ENCODE measurements at places on chromosomes 1 and 21.

GRCh38 chr1:85074365-85074964 lies 26.2 kb upstream of the MCOLN3 start:
- no peak for DNase-seq

DNA sequence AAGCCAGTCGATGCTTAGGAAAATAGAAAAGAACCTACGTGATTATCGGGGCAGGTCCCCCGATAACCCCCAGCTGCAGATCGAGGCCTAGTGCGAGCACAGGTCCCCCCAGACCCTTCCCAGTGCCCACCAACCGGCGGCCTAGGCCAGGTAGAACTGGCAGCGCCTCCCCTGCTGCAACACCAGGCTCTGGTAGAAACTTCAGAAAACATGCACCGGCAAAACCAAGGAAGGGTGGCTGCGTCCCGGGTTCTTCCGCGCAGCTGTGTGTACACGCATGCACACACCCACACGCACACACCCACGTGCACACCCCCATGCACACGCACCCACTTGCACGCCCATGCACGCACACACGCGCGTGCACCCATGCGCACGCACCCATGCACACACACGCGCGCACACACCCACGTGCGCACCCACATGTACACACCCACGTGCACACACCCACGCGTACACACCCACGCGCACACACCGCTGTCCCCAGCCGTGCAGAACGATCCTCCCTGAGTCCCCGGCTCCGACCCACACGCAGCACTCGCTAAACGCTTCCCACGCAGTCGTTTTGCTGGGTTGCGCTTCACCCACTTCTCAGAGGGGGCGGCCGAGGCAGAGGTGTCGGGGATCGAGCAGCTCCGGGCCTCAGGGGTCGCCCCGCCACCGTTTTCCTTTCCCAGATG lies 5.2 kb downstream of the TSPEAR start:
- no peak for DNase-seq

- DNase-seq = no peak
Measured at GRCh38 chr1:29641921-29642320, 405.6 kb downstream of the PTPRU start.

DNA sequence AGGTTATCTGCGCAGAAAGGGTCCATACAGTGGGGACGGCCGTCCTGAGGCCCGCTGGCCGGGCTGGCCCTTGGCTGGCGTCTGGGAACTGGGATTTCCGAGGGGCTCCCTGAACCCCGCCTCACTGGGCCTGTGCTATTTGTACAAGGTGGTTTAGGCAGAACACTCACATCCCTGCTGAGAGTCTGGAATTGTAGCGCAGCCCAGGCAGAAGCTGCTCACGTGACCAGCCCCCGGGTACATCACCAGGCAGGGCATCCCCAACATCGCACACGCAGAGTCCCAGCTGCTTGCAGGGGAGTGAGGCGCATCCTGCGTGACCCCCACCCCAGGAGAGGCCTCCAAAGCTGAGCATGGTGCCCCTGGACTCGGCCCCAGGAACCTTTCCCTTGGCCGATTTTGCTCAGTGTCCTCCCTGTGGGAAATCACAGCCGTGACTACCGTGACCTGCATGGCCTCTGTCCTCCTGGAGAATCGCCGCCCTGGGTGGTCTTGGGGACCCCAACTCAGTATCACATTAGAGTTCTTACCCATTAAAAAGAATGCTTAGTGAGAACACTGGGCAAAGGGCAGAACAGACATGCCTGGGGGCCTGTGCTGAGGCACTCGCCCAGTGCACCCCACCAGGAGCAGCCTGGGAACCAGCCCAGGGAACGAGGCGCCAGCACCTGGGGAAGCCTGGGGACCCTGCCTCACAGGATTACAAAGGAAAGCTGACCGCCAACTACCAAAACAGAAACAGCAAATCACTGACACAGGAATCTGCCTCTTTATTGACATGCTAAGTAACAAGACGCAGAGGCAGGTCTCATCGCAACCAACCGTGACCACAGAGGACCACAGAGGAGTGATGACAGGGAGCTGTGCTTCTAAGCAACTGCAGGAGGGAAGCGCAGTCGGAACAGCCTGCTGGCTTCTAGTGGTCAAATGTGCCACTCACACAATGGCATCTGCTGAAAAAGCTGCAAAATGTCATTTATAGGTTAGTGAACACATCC lies 33.5 kb downstream of the UBE2G2 start:
- DNase-seq = no peak

DNA sequence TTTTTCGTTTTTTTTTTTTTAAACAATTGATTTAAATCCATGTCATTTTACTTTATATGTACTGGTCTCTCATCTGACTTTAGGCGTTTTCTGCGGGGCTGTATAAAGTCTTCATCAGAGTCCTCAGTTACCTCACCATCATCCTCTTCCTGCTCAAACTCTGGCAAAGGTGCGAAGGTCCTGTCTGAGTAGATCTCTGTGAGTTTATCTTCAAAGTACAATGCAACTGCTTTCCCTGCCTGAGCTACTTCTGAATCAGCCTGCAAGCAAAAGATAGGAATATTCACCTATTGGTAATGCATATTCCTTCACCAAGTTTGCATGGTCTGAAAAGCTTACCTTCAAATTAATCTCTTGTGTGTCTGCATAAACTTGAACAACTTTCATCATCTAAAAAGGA lies 113.4 kb downstream of the TRIM33 start:
- DNase-seq = no peak

DNA sequence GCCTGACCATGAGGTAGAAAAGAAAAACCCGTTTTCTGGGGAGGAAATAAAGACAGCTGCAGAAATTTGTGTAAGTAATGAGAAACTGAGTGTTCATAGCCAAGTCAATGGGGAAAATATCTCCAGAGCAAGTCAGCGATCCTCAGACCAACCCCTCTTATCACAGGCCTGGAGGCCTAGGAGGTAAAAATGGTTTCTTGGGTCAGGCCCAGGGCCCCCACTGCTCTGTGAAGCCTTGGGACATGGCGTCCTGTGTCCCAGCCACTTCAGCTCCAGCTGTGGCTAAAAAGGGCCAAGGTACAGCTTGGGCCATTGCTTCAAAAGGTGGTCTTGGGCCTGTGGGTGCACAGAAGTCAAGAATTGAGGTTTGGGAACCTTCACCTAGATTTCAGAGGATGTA lies 101.0 kb downstream of the NPHS2 start:
- no peak for DNase-seq

GRCh38 chr21:26137379-26138060 lies 33.0 kb downstream of the APP start:
- no peak for DNase-seq

GRCh38 chr1:61593331-61593730 lies 131.6 kb downstream of the TM2D1 start:
- no peak for DNase-seq

DNA sequence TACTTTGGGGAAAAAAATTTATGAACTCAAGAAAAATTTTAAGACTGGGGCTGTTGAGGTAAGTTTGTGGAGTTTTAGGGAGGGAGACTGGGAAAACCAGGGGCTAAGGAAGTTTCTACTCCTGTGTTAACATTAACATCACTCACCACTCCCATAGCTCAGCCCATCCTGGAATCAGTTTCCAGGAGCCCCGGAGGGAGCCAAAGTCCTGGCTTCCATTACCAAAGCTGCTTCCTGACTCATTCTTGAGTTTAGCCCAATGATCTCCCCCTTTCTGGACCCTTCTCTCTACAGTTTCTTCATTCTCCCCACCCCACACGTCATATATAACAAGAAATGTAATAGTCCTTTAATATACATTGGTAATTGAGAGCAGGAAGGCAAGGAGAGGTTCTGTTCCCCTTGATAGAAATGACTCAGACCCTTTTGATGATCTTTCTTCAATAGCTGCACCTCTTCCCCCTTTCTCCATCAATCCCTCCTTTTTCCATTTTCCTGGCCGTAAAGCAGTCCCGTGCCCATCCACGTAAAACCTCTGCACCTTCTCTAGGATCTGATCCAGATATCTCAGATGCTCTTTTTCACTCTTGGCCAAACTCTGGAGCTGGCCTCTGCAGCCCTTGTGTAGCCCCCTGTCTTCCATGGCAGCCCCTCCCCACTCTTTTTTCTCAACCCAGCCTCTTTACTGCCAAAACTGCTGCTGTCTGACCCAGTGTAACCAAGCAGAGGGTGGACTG lies 4.6 kb upstream of the PIAS3 start:
- DNase-seq = no peak

GRCh38 chr1:197222025-197222685 lies 45.9 kb upstream of the CRB1 start:
- DNase-seq = no peak

DNA sequence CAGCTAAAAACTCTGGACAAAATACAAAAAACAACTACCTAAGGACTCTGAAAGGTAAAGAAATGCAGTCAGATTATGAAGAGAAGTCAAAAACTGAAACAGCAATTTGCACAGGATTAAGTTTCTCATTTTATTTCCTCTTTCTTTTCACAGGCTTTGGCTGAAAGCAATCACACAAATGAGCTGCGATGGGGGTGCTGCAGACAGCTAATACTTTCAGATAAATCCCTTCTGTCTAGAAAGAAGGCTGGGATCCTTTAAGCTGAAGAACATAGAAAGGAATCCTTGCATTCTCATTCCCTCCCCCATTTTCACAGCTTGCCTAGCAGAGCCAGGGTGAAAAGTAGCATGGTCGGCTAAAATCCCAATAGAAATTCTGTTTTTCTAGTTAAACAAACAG lies 32.0 kb upstream of the PRDX6 start:
- DNase-seq = no peak

- DNase-seq = no peak
Measured at GRCh38 chr1:54273092-54273794, 73.3 kb downstream of the MRPL37 start.

DNA sequence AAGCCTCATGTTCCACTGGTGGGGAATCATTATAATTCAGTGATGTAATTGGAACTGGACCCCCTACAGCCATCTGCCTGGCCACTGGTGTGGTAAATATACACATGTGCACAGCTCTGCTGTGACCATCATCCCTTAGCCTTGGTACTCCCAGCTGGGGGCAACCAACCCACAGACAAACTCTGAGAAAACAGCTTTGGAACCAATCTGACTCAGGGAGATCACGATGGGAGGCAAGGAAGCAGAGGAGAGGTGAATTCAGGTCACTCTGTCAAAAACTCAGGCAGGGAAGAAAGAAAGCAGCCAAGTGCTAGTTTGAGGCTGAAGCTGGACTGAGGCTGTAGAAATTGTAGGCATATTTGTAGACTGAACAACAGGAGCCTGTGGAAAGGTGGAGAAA lies 197.8 kb upstream of the GALNT2 start:
- DNase-seq = no peak

DNA sequence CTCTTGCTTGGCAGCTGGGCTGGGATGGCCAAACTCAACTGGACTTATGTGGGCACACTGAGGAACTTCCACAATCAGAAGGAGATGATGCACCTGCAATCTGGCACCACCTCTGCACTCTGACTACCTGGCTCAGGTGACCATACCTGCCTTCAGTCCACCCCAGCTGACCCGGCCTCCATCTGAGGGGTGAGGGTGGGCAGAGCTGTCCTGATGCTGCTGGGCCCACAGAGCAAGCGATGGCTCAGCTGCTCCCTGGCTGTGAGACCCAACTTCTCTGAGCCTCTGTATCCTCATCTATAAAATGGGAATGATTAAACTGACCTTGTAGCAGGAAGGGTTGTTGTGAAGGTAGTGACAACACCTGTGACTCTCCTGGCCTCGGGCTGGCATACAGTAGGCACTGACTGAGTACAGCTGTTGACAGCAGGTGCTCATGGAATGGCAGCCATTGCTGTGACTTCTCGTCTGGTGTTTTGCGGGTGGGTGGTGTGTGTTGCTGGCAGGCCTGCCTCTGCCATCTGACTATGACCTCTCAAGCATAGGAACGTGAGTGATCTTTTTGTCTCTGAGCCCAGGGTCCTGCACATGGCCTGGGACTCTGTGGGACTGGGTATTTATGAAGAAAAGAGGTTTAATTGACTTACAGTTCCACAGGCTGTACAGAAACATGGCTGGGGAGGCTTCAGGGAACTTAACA lies 438.5 kb downstream of the PTPRU start:
- no peak for DNase-seq

GRCh38 chr1:125086611-125087010 lies 3901.8 kb downstream of the SRGAP2C start:
- DNase-seq = no peak

- DNase-seq = no peak
Measured at GRCh38 chr21:36288651-36289243, 31.2 kb upstream of the MORC3 start.

DNA sequence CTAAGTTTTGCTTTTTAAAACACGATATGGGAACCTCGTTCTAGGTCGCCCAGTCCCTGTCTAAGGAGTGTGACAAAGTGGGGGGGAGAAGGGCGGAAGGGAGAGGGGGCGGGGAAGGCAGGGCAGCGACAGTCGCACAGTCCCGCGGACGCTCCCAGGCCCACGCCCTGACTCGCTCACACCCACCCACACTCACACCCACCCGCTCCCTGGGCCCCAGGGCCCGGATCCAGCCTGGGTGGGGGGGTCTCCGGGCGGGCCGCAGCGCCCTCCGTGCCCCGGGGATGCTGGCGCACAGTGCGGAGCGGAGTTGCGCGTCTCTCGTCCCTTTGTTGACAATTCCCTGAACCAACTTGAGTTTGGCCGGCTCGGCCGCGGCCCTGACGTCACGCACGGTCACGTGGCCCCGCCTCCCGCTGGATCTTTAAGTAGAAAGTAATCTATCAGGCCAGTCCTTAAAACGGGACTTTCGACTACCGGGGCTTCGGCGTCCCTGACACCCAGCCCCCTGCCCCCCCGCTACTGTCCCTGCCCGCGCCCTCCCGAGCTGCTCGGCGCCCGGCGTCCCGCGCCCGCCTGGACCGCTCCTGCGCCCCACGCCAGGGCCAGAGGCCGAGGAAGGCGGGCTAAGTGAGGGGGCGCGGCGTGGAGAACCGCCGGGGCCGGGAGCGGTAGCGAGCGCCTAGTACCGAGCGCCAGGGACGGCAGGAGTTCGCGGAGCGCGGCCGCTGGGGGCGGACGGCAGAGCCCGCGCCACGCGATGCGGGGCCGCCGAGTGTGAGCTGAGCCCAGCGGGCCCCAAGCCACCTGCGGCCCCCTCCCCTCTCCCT lies at the start of gene FOXD3:
Gene FOXD3, plus strand, starts transcription at position 454 of the 830 bp plus-strand sequence. CDS start 492 bp downstream, outside the sequence.
- DNase-seq = no peak

- DNase-seq = no peak
Measured at GRCh38 chr1:187641907-187642306, 813.2 kb downstream of the PLA2G4A start.

DNA sequence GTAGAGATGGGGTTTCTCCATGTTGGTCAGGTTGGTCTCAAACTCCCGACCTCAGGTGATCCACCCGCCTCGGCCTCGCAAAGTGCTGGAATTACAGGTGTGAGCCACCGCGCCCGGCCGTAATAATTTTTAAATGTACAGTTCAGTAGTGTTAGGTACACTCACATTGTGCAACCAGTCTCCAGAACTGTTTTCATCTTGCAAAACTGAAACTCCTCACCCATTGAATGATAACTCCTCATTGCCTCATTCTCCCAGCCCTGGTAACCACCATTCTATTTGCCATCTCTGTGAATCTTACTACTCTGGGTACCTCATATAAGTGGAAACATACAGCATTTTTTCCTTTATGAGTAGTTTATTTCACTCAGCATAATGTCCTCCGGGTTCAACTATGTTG lies 3.4 kb downstream of the NLRP3 start:
- no peak for DNase-seq

DNA sequence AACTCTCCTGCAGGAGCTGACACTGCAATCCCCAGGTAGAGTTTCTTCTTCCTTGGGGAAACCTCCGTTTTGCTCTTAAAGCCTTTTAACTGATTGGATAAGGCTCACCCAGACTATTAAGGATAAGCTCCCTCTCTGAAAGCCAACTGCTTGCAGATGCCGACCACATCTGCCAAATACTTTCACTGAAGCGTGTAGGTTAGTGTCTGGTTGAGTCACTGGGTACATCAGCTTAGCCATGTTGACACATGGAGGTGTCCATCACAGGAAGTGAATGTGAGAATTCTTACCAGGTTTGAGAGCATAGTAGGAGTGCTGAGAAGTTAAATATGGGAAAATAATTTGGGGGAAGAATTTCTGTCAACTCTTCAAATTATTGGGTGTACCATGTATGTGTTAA lies 202.0 kb downstream of the AJAP1 start:
- no peak for DNase-seq
